ENCODE measurements at places on chromosomes 6 and 20. TPM values are rescaled to one million over a fixed set of nuclear protein-coding genes. Genes with fewer than 3 reads are reported as not detected.
A peak's percentile ranks its signal among the peaks of the same experiment; 100 is the strongest.

- no peak for DNase-seq
Measured at GRCh38 chr6:158226655-158227512, 58.7 kb downstream of the GTF2H5 start.

GRCh38 chr6:52595000-52595795 is 18.3 kb upstream of the TRAM2 start:
- peak; percentile 40 for DNase-seq

DNA sequence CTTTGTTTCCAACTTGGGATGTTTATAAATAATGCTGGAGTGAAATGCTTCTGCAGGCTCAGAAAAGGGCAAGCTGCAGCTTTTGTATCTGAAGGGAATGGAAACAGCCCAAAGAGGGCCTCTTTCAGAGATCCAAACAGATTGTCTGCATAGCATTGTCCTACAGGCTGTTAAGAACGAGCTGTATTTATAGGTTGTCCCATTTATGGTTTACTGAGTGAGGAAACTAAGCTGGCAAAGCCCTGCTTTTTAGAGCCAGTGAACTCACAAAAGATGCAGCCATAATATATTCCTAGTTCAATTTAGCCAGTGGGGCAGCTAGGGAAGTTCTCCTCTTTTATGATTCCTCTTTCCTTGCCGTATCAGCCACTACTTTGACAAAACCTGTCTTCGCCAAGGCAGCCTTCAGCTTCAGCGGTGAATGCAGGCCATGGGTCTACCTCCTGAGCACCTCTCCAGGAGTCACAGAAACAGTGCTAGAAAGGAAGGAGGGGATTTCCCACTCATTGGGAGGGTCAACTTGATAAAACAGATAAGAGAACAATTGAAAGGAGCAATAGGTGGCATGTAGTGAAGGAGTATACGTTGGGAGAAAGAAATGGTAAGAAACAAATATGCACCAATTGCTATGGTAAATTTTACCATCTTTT is 15.0 kb downstream of the KIAA0319 start:
- DNase-seq = no peak

GRCh38 chr6:7139835-7140470 is 32.2 kb downstream of the RREB1 start:
- DNase-seq = no peak

SMLR1 gene
- total RNA-seq = not detected

- peak; percentile 47 for DNase-seq
Measured at GRCh38 chr6:99521633-99522151, 6.5 kb upstream of the USP45 start.

- DNase-seq = no peak
Measured at GRCh38 chr6:170035901-170036304, 255.0 kb downstream of the DLL1 start.

DNA sequence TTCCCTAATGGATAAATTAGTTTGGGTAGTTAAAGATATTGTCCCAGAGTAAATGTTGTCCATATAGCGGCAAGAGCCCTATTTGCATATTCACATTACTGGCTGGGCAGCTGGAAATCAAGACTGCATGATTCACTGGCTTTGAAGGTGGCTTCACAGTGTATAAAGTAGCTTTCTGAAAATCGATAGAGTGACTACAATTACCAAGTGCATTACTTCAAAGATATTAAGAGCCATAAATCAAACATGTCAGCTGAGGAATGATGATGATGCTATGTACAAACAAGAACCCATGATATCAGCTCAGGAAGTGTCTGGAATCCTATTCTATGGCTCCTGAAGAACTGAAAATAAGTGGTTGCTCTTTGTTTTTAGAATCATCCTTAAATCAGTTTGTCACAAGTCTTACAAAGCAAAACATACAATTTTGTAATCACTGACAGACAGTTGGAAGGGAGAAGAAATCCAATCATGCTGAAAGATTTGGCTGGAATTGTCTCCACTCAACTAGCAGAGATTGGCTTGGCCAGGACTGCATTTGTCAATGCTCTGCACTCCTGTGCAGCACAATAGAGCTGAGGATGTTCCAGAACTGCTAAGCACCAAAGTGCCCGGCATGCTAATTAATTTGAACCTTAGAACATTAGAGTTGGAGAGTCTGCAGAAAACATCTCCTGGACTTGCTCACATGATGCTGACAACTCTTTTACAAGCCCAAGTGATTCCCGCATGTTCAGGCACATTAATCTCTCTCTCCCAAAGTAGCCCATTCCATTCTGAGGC is 77.9 kb upstream of the B3GAT2 start:
- DNase-seq = no peak

GRCh38 chr6:117477988-117478852 is 4.3 kb upstream of the DCBLD1 start:
- no peak for DNase-seq

DNA sequence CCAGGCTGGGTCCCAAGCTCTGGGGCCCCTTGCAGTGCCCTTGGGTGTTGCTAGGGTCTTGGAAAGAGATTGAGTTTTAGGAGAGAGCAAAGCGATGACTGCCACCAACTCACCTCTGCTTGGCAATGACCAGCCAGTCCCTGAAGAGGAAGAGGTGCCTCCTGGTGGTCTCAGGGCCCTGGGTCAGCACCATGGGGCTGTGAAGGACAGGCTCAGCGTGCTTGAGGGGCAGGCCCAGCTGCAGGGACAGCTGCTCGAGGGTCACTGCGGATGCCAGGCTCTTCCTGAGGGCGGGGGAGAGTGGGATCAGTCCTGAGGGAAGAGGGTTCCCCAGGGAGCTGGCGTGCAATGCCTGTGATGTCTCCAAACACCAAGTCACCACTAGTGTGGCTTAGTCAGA is 50.8 kb upstream of the TAGAP start:
- DNase-seq = no peak

GRCh38 chr20:37890643-37891042 is 12.3 kb upstream of the VSTM2L start:
- DNase-seq = no peak

DNA sequence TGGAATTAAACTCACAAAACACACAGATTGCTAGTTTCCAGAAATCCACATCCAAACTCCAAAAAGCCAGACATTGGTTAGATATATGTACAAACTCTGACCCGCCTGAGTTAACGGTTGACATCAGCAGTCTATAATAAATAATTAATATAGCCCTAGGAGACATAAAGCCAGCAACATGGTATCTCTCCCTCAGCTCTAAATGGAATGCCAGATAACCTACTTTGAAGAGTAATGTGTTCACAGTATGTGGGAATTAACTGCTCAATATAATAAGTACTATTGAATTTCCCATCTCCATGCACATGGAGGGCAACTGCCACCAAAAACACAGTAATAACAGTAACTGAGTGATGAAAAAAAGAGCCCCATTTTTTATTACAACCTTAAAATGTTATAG is 383.2 kb downstream of the CD83 start:
- DNase-seq = no peak

GRCh38 chr6:15741405-15741804 is 78.6 kb upstream of the DTNBP1 start:
- no peak for DNase-seq

- no peak for DNase-seq
Measured at GRCh38 chr20:59824711-59825562, 108.5 kb downstream of the SYCP2 start.

DNA sequence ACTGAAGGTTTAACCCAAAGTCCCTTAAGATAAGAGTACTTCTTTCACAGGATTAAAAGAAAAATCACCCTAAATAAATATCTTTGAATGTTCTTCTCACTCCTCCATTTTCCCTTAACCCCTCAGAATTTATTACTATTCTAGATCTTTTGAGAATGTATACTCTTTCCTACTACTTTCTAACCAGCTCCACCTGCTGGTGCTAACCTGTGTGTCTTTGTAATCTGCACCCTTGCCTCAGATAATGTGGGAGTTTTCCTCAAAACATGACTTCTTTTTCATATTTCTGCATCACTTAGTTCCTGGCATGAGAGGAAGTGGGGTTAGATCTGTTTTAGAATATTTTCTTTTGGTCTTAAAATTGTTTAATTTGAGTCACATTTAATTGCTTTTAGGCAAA is 394.2 kb downstream of the BMP2 start:
- no peak for DNase-seq

GRCh38 chr6:18415671-18416340 is 28.7 kb downstream of the RNF144B start:
- no peak for DNase-seq

GRCh38 chr6:107823047-107823557 is 1.0 kb downstream of the SCML4 start:
- no peak for DNase-seq

GRCh38 chr6:75285283-75285639 is 669 bp upstream of the TMEM30A start:
- DNase-seq = no peak

NANP gene
- total RNA-seq = 4.4 TPM

DNA sequence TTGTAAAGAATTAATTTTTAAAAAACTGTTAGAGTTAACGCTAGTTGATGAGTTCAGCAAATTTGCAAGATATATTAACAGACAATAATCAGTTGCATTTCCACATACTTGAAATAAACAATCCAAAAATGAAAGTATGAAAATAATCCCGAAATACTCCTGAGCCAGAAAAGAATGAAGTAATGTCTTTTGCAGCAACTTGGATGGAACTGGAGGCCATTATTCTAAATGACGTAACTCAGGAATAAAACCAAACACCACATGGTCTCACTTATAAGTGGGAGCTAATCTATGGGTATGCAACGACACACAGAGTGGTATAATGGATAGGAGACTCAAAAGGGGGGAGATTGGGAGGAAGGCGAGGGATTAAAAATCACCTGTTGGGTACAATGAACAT is 872.9 kb upstream of the GJE1 start:
- no peak for DNase-seq

All from left cardiac atrium (tissue), 4 donors.